ENCODE measurements at places on chromosomes 6 and 20.

DNA sequence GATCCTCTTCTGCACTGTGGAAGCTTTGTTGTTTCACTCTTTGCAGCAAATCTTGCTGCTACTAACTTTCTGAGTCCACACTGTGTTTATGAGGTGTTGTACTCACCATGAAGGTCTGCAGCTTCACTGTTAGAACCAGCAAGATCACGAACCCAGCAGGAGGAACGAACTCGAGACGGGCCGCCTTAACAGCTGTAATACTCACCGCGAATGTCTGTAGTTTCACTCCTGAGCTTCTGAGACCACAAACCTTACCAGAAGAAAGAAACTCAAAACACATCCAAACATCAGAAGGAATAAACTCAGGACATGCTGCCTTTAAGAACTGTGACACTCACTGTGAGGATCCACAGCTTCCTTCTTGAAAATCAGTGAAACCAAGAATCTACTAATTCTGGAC lies 48.1 kb upstream of the MBOAT1 start:
- no peak for DNase-seq

DNA sequence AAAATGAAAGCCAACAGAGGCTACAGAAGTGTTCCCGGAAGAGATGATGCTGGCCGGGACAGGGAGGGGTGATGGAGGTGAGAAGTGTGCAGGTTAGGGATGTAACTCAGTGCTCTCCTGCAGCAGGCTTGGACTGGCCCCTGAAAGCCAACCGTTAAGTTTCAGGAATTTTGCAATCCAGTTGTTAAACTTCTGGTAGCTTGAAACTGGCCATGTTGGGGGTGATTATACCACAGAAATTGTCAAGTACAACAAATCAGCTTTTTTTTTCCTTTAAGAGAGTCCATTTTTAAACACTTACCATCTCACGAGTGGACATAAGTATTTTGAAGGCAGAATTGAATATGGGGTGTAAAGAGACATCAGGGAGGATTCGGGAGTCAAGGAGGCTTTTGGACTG lies 8.8 kb upstream of the SIRPB1 start:
- no peak for DNase-seq

GRCh38 chr6:6522709-6523108 lies 65.8 kb upstream of the LY86 start:
- DNase-seq: no peak

DNA sequence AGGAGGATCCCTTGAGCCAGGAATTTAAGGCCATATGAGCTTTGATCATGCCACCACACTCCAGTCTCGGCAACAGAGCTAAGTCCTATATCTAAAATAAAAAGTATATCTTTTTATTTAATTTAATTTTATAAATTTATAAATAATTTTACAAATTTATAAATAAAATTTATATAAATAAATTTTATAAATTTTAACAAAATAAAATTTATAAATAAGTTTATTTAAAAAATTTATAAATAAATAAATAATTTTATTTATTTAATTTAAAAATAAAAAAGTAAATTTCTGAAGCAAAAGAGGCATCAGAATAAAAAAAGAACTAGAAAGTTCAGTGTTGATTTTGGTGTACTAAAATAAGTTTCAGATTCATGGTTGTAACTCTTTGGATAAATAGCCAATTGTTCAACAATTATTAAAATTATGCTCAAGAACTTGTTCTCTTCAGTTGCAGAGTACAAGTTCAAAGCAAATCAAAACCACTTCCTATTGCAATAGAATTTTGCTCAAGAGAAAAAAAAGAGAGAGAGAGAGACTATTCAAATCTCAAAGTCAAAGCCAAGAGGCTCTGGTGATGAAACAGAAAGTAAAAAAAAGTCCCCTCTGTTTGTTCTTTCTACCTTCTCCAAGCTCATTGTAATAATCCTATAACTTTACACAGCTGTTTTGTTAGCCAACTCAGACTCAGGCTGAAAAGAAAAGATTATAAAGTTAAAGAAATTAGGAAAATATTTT lies 547.5 kb upstream of the ADGRB3 start:
- DNase-seq: no peak

- DNase-seq: no peak
Measured at GRCh38 chr20:10855778-10856177, 182.0 kb upstream of the JAG1 start.

DNA sequence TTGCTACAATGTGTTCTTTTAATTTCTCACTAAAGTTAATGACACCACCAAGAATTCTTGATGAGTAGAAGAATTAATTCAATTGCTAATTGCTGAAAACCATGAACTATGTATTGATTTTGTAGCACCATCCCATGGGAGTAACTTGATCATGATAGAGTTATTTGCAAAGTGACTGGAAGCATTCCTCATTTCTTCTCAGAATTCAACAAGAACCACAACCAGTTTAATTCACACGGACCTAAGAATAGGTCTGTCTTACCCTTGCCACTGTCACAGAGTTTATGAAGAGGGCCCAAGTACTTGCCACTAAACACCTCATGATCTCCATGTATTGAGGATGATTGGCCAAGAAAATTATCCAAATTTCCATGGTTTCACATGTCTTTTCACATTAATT lies 222.2 kb downstream of the TMEM242 start:
- DNase-seq: no peak

GRCh38 chr6:38831865-38832264 lies 116.8 kb downstream of the DNAH8 start:
- DNase-seq: no peak

- no peak for DNase-seq
Measured at GRCh38 chr20:49851991-49852390, 39.4 kb downstream of the SLC9A8 start.

- no peak for DNase-seq
Measured at GRCh38 chr6:144344646-144345045, 59.5 kb downstream of the UTRN start.

GRCh38 chr20:6051505-6051904 lies 2.4 kb downstream of the LRRN4 start:
- DNase-seq: no peak

- DNase-seq: no peak
Measured at GRCh38 chr6:113668641-113669408, 188.3 kb upstream of the MARCKS start.
